ENCODE measurements at places on chromosomes 4 and X. TPM values are rescaled to one million over a fixed set of nuclear protein-coding genes. Genes with fewer than 3 reads are reported as not detected.

GRCh38 chr4:7428261-7429068, 6.3 kb downstream of the PSAPL1 start:
- DNase-seq = peak; percentile 44

- DNase-seq = no peak
Observed at GRCh38 chrX:1491851-1492349, 39.2 kb upstream of the ASMTL start.

- peak; percentile 84 for DNase-seq
Observed at GRCh38 chrX:54182864-54183613, at the start of gene FAM120C. Gene FAM120C, minus strand, starts transcription at chrX:54183254. Its CDS starts 56 bp downstream, at chrX:54183198.

GRCh38 chrX:15719324-15719968, 18.6 kb upstream of the CA5B start:
- no peak for DNase-seq

- DNase-seq = no peak
Observed at GRCh38 chr4:104942990-104943743, 203.5 kb upstream of the TET2 start.

- no peak for DNase-seq
Observed at GRCh38 chr4:94523033-94523580, 71.4 kb downstream of the PDLIM5 start.

GRCh38 chr4:958314-958665, 15.1 kb downstream of the DGKQ start:
- peak; percentile 54 for DNase-seq

DNA sequence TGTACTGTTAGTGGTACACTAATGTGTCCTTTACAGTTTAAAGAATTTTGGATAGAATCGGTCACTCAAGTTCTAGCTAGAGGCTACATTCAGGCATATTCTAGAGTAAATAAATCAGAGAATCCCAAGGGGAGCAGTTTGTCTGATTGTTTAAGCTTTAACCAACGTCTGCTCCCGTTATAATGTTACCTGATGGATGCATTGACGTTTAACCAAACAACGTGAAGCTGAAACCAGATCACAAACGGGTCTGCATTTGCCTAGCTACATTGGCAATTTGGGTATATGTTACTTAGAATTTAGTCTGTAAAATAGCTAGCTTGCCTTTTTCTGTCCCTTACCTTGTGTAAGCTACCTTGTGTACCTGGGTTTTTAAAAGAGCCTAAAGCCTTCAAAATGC, 1.6 kb downstream of the PI4K2B start:
- no peak for DNase-seq

GRCh38 chrX:72536542-72536941, 36.1 kb downstream of the HDAC8 start:
- no peak for DNase-seq

DNA sequence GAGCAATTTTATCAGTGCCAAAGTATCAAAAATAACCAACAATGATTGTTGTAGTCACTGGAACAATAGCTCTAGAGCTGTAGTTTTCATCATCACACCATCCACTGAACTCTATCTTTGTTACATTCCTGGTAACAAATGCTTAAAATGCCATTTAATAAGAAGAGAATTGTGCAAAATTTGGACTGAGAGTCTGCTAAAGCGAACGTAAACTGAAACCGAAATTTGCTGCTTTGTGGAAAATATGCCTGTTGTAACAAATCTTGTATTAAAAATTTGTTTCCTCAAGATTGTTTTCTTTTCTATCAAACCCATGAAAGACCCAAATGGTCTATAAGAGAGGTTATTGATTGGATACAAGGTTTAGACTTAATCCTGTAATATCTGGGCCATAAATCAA, 109.3 kb upstream of the TECRL start:
- DNase-seq = no peak

- DNase-seq = no peak
Observed at GRCh38 chrX:13190051-13190450, 129.8 kb downstream of the ATXN3L start.

CCKAR gene
- total RNA-seq = not detected

SEL1L3 gene
- total RNA-seq = 17.1 TPM

Measured in sciatic nerve (tissue), 2 donors.